ENCODE measurements at places on chromosomes 7 and 10. TPM values are rescaled to one million over a fixed set of nuclear protein-coding genes. Genes with fewer than 3 reads are reported as not detected.

- DNase-seq = no peak
Measured at GRCh38 chr7:140231771-140232491, 55.1 kb upstream of the KDM7A start.

The MOGAT3 gene
- polyA plus RNA-seq = 0.27 TPM

The SPDYE9 gene
- 1.2 TPM for polyA plus RNA-seq

GRCh38 chr7:142161921-142162320 lies 50.4 kb downstream of the MGAM2 start:
- DNase-seq = no peak

The LIPF gene
- 0.11 TPM for polyA plus RNA-seq

The CYP2E1 gene
- polyA plus RNA-seq = 2.3 TPM

- DNase-seq = no peak
Measured at GRCh38 chr7:29561271-29561670, 2.4 kb upstream of the PRR15 start.

GRCh38 chr10:27743012-27743876 lies 2.4 kb downstream of the MKX start:
- DNase-seq = no peak

DNA sequence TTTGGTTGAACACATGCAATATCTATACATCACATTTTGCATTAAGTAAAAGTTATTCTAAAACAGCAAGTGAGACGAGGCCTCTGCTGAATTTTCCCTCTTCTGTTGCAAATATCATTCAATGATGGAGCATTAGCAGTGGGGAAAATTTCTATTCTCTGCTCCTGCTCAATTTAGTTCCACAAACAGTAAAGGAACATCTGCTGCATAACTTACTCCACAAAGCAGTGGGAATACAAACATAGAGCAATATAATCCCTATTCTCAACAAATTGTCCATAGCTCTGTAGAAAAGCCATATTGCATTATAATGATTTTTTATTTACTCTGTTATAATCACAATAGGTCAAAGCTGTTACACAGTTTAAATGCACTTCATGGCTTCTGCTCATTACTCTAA lies 5.9 kb downstream of the AGR3 start:
- DNase-seq = no peak

GRCh38 chr10:86344281-86344680 lies 22.3 kb downstream of the GRID1 start:
- DNase-seq = no peak

DNA sequence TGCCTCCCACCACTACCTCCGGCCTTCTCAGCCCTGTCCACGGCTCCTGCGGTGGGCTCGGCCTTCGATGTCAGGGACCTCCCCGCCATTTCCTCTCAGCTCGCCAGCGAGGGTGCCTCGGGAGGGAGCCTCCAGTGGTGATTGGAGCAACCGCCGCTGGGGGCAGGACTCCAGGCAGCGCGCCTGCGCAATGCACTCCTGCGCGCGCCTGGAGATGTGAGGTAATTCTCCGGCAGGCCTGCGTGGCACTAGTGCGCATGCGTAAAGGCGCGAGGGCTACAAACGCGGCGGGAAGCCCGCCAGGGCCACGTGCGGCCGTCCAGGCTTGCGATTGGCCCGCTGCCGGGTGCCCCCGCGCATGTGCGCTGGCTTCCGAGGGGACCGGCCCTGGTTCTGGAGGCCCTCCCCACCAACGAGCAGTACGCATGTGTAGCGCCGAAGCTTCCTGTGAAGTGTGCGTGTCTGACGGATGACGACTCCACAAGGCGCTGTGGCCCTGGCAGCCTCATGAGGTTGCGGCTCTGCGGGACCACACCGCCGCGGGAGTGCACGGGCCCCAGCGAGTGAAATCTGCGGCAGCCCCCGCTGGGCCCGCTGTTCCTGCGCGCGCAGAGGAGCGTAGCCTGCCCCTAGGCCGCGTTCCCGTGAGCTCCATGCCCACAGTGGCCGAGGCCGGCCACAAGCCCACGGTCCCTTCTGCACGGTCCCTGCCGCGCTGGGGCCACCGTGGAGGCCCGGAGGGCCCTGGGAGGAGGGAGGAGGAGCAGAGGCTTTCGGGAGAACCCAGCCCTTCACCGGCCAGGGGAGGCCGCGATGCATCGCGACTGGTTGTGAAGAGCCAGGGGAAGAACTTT lies at the start of gene SYCE1:
TSS of gene SYCE1 (minus strand) at position 143 of the 854 bp plus-strand sequence. CDS start at position 89, 54 bp downstream.
- no peak for DNase-seq

The NME8 gene
- not detected for polyA plus RNA-seq

DNA sequence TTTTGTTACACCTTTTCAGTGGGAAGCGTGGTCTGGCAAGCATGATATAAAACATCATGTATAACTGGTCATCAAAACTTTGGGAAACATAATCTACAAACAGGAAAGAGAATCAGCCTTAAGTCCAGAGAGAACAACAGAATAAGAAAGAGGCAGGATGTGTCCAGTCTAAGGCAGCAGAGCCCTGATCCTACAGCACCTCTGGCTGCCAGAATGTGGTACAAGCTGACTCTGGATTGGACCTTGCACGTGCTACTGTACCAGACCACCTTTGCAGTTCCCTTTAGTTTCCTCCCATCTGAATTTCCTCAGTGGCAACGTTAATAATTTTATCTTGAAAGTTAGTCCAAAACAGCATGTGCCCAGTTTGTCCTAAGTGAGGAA lies 824.6 kb upstream of the IGFBP3 start:
- no peak for DNase-seq

DNA sequence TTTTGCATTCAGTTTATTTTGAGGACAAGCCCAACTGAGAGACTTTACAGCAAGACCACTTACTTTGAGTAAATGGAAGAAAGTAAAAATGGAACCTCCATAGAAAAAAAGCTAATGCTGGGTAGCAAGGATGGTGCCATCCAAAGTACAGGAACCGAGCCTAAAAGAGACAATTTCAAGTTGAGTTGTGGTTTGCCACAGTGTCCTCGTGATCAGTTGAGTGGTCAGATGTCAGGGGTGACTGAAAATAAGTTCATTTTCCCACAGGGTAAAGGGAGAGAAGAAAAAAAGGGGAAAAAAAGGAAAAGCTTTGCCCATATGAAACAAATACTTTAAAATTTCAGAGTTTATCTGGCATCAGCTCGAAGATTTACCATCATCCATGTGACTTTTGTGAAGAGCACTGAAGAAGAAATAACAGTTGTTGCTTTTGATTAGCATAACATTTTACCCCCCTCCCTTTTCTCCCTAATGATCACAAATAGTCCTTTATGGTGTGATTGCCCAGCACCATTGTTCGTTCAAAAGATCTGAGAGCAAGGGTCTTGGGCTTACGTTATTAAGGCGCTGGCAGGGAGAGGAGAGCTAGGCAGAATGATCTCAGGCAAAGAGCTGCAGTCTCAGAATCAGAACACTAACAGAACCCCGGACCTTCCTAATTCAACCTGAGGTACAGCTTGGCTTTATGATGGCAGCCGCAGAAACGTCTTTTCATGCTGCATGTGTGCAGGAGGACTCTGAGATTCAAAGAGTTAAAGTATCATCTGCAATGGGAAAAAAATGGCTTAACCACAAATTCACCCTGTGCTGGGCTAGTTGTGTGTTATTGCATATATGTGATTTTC lies 338.1 kb downstream of the RNLS start:
- no peak for DNase-seq

- no peak for DNase-seq
Measured at GRCh38 chr10:32961895-32962369, 3.9 kb upstream of the ITGB1 start.

DNA sequence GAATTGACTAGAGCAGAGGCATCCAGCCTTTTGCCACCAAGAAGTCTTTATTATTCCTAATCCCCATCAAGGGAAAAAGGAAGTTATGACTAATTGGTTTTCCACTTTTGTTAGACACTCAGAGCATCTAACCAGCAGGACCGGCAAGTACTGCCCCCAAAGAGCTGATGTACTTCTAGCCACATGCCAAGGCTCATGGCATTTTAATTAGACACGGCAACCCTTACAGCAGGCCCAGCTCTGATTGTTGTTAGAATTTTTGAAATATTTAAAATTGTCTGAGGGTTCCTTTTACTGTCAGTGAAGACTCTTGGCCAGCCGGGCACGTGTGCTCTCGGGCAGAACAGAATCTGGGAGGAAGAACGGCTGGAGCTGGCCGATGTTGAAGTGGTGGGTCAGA lies 114.8 kb downstream of the SPAG6 start:
- no peak for DNase-seq

DNA sequence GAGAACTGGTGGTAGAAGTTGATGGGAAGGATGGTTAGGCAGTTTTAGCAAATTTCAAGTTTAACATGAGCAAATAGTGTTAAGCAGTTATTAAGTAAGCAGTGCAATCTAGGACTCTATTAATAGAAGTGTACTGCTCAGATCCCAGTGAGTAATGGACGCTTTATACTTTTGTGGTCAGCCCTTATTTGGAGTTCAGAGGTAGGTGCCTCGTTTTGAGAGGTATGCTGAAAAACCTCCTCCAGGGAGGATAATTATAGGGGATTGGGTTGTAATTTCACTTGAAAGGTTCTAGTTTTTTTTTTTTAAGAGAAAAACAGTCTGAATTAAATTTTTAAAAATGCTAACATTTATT lies 33.5 kb upstream of the CCDC7 start:
- DNase-seq = no peak

DNA sequence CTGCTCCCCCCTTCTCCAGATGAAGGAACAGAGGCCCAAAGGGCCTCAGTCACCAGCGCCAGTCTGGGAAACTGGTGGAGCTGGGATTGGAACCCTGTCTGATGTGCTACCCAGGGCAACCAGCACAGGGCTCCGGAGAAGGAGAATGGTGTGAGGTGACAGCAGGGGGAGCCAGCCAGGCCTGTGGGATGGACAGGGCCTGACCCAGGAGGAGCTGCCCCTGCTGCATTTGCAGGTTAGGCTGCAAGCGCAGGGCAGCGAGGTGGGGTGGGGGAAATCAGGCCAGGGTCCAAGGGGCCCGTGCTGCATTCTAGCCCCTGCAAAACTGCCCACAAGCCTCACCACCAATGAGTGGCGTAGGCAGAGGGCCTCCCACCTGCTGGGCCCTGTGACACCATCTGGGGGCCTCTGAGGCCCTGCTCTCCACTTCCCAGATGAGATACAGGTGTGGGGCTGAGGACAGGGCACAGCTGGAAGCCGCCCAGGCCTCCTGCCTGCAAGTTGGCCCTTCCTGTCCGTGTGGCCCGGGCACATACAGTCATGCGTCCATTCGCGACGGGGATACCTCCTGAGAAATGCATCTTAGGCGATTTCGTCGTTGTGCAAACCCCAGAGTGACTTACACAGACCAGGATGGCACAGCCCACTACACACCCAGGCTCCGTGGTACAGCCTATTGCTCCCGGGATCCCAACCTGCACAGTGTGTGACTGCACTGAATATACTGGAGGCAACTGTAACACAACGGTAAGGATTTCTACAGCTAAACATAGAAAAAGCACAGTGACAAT lies 45.3 kb downstream of the RASGEF1A start:
- no peak for DNase-seq

DNA sequence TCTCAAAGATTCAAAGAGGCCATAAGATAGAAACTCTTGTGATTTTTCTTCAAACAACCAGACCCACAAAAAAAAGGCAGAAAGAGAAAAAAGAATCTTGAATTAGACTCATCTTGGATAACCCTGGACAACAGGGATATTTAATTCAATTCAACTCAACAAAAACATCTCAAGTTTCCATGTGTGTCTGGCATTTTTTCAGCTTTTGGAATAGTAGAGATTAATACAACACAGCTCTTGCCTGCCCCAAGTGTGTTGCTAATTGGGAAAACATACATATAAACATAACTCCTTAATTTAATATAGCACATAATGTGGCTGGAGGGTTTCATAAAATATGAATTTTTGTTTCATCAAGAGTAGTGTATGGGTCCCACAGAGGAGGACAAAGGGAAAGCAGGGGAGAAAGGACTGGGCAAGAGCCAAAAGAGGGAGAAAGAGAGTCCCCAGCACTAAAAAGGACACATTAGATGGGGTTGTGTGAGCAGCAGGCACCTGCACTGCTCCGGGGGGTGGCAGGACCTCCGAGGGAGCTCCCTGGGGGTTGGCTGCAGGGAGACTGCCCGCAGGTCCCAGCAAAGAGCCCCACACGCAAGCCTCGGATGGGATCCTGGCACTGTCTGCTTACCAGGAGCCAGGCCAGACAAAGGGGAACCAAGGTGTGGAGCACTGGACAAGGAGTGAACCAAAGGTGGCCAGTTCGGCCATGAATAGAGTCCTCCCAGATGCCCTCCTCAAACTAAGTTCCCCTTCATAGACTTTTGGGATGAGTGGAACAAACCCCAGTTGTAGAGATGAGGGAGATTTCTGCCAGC lies 65.6 kb upstream of the TMEM72 start:
- DNase-seq = no peak

- no peak for DNase-seq
Measured at GRCh38 chr10:110083884-110084283, 76.1 kb downstream of the ADD3 start.

- DNase-seq = no peak
Measured at GRCh38 chr10:130018730-130019185, 54.7 kb upstream of the EBF3 start.

DNA sequence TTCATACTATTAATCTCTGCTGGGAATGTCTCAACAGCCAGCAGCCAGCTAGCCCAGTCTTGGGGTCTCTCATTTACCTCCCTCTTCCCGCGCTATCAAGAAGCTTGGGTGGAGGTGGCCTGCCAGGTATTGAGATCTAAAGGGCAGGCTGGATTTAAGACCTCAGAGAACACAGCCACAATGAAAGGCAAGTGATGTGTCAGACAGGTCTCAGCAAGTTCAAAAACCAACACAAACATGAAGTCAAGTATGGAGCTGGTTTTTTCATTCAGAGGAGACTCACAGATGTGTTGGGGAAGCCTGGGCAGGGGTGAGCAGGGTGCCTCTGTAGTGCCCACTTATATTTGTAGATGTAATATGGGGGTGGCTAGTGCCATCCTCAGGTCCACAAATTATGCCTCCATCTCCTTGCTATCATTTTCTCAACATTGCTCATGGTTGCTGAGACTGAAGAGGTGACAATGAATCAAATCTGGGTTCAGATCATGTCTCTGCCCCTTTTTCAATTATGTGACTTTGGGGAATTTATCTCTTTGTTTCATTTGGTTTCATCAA lies 27.7 kb upstream of the CROT start:
- no peak for DNase-seq

The DPP6 gene
- polyA plus RNA-seq = 51.3 TPM

DNA sequence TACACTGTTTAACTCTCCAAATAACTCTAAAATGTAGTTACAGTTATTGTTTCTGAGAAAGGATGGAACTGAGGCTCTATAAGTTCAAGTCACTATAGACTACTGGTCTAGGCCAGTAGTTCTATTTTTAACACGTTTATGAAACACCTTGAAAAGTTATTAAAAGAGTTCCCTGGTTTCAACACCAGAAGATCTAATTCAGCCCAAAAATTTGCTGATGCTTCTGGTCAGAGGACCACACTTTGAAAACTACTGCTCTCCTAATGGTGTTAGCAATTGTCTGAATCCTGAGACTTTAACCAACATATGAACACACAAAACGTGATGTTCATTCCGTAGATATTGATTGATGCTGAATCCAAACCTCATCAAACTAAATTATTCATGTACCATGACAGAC lies 658.6 kb upstream of the STEAP1 start:
- no peak for DNase-seq

The FAM25A gene
- not detected for polyA plus RNA-seq

- DNase-seq = no peak
Measured at GRCh38 chr10:69692267-69692666, 62.2 kb downstream of the FAM241B start.

- no peak for DNase-seq
Measured at GRCh38 chr7:42614636-42615035, 297.2 kb downstream of the C7orf25 start.

Measured in left renal cortex interstitium (tissue), 4 donors.